ENCODE measurements at places on chromosomes 12 and 14.

DNA sequence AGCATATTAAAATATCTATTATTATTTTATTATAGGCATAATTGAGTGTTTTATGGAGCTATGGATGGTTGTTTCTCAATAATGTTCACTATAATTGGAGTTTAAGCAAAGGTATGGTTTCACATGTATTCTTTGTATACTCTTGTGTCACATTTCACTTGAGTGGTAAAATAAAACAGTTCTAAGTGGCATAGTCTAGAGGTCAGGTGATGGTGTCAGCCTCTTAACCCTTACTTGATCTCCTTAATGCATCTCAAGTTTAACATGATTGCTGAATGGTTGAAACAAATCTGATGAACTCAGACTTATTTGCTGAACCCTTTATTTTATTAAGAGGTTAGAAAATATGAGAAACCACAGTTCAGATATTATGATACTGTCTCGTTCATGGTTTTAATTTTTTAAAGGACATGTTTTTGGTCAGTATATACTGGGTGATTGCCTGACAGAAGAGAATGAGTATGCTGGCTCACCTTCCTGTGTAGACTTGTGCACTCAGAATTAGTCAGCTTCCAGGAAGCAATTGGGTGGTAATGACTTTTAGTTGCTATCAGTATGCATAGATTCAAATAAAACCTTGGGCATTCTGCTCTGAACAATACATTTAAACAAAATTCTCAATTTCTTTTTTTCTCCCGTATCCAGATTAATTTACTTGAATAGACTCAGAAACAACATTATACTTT lies 464.6 kb downstream of the PCNX1 start:
- DNase-seq: no peak

DNA sequence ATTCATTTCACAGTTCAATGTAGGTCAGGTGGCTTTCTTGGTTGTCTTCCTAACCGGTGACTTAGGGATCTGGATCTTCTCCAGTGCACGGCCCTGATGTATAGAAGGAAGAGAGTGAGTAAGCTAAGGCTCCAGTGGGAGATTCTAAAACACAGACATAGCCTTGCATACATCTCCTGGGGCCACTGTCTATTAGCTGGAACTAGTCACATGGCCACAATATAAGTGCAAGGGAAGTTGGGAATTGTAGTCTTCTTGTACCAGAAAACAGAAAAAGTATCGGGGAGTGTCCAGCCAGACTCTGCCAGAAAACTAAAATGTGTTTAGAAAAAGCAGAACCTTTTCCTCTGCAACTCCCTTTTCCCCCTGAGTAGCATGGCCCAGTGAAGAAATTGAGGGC lies 531.6 kb downstream of the VRK1 start:
- no peak for DNase-seq

DNA sequence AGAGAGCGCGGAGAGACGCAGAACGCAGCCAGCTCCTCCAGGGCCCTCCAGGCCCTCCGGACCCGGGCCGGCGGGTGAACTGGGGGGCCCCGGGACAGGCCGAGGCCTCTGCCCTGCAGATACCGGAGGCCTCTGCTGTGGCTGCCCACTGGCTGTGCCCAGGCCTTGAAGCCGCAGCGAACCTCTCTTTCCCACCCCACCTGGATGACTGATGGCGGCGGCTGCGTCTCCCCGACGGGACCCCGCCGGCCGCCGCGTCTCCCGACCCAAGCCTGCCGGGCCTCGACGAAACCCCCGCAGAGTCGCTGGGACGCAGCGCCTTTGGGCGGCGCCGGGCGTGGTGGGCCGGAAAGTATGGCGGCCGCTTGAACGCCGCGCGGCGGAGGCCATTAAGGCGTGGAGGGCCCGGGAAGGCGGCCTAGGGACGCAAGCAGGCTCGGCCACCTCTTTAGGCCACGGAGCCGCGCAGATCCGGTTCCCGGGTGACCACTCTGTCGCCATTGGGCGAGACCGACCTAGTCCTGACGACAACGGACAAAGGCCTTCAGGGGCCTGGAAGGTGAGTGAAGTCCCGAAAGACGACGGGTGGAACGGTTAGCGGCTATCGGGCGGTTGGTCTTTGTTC lies 8.4 kb upstream of the ERGIC2 start:
- no peak for DNase-seq

GRCh38 chr12:49588721-49589516 lies 16.5 kb downstream of the FAM186B start:
- DNase-seq: no peak

DNA sequence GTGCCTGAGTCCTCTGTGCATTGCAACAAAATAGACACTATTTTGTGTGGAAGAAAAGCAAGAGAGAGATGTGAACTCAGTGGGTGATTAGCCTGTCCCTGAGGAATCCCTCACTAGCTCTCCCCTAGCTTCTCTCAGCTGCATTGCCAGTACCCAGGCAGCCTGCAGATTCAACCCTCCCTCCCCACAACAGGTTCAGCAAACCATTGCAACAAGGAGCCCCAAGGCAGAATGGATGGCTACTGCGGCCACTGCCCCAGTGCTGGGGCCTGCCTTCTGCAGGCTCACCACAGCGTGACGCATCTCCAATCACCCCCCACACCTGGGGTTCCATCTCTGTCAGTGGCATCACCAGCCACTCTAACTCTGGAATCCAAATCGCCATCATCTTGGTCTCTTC lies 2.3 kb downstream of the CRACR2A start:
- no peak for DNase-seq
